ENCODE measurements at places on chromosomes 7 and 10. TPM values are rescaled to one million over a fixed set of nuclear protein-coding genes. Genes with fewer than 3 reads are reported as not detected.

DNA sequence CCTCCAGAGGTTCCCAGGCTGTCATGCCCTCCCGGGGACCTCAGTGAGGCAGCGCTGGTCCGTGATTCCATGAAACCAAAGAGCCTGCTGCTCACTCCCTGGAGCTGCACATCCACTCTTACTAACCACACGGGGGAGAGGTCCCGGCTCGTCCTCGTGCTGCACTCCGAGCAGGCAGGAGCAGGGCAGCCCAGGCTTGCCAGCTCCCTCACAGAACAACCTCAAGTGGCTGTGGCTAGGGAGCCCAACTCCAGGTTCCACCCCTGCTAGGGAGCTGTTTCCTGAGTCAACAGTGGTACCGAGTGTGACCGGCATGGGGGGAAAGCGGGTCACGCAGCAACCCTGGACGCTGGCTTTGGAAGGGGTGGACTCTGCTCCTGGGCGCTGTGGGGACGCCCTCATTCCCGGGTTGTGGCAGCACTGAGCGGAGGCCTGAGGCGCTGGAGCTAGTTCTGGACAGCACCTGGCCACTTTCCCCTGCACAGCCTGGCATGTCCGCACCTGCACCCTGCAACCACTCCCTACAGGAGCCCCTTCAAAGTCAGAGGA, 27.9 kb upstream of the PPP2R2D start:
- H3K36me3 ChIP-seq, result no peaks in the 10 kb centered on the region
- no peak for DNase-seq
- H3K27me3 ChIP-seq, result peaks cover 3% of the 10 kb centered on the region

GRCh38 chr7:113267885-113268284, 149.5 kb upstream of the SMIM30 start:
- no peak overlapping the region for H3K4me3 ChIP-seq
- DNase-seq, result no peak
- no peak overlapping the region for H3K27ac ChIP-seq
- no peaks in the 10 kb centered on the region for H3K27me3 ChIP-seq

GRCh38 chr10:3354174-3354900, 181.8 kb upstream of the PITRM1 start:
- no peaks in the 10 kb centered on the region for H3K36me3 ChIP-seq
- H3K27ac ChIP-seq, result no peak overlapping the region
- H3K4me3 ChIP-seq, result no peak overlapping the region
- no peak for DNase-seq
- H3K27me3 ChIP-seq, result peaks cover 17% of the 10 kb centered on the region

- no peak for DNase-seq
- no peak overlapping the region for H3K4me3 ChIP-seq
- no peak overlapping the region for H3K27ac ChIP-seq
- H3K27me3 ChIP-seq, result no peaks in the 10 kb centered on the region
Measured at GRCh38 chr7:11297126-11297625, 323.5 kb downstream of the PHF14 start.

DNA sequence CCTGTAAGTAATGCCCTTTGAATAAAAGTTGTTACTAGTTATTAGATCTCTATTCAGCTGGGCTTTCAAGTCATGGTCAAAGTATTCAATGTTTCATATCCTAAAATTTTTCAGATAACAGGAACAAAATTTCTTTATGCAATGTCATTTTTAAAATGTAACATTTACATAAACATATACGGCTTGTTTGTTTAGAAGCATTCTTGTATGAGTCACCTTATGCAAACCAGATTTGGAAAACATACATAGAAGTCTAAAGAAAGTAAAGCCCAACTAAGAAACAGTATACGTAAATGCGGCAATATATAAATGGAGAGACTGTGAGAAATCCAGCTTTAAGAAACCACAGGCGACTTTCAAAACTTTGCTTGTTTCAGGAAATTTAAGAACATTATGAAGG, 10.5 kb downstream of the TMEM168 start:
- no peaks in the 10 kb centered on the region for H3K27me3 ChIP-seq
- peaks cover 34% of the 10 kb centered on the region for H3K36me3 ChIP-seq
- H3K4me1 ChIP-seq, result peaks cover 23% of the 10 kb centered on the region
- H3K27ac ChIP-seq, result no peak overlapping the region
- no peak overlapping the region for H3K4me3 ChIP-seq

DNA sequence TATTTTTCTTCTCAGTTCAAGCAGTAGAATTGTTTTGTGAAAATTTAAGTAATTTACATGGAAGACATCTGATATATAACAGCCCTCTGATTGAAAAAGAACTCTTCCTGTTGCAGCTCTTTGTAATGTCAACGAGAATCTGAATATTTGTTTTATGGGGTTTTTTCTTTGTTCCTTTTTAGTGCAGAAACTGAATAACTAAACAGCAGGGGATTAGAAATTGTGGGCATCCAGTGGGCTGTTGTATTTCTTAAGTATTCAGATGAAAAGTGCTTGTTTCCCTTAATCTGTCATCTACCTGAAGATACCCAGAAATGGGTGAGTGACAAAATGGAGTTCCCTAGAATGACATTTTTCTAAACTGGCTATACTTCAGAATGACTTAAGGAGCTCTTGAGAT, 7.4 kb downstream of the ARL4A start:
- H3K36me3 ChIP-seq, result no peaks in the 10 kb centered on the region
- no peak for DNase-seq
- H3K27me3 ChIP-seq, result no peaks in the 10 kb centered on the region

- H3K36me3 ChIP-seq, result no peaks in the 10 kb centered on the region
- no peaks in the 10 kb centered on the region for H3K4me1 ChIP-seq
- no peak overlapping the region for H3K27ac ChIP-seq
- no peak for DNase-seq
- H3K4me3 ChIP-seq, result no peak overlapping the region
Measured at GRCh38 chr7:131624536-131624935, 68.1 kb upstream of the PODXL start.

- no peak overlapping the region for H3K4me3 ChIP-seq
- no peaks in the 10 kb centered on the region for H3K4me1 ChIP-seq
- H3K36me3 ChIP-seq, result no peaks in the 10 kb centered on the region
- no peak for DNase-seq
Measured at GRCh38 chr10:112990271-112990670, 40.2 kb downstream of the TCF7L2 start.

DNA sequence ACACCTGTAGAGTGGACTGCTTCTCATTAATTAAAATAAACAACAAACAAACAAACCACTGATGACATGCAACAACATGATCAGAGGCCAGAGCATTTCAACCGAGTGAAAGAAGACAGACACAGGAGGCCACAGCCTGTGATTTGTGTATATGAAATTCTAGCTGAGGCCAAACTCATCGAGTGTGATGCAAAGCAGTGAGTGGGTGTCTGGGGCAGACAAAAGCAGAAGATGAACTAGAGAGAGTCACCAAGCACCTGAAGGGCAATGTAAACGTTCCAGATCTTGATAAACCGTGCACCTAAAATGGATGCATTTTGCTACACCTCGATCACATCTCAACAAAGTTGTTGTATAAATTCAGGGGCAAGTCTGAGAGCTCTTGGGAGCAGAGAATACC, 108.4 kb downstream of the KLF6 start:
- no peak overlapping the region for H3K27ac ChIP-seq
- H3K4me1 ChIP-seq, result no peaks in the 10 kb centered on the region
- DNase-seq, result no peak
- no peaks in the 10 kb centered on the region for H3K27me3 ChIP-seq
- H3K4me3 ChIP-seq, result no peak overlapping the region

- no peaks in the 10 kb centered on the region for H3K4me1 ChIP-seq
- no peaks in the 10 kb centered on the region for H3K36me3 ChIP-seq
- H3K27ac ChIP-seq, result no peak overlapping the region
- H3K4me3 ChIP-seq, result no peak overlapping the region
- no peak for DNase-seq
Measured at GRCh38 chr7:82704121-82704520, 260.5 kb upstream of the CACNA2D1 start.

DNA sequence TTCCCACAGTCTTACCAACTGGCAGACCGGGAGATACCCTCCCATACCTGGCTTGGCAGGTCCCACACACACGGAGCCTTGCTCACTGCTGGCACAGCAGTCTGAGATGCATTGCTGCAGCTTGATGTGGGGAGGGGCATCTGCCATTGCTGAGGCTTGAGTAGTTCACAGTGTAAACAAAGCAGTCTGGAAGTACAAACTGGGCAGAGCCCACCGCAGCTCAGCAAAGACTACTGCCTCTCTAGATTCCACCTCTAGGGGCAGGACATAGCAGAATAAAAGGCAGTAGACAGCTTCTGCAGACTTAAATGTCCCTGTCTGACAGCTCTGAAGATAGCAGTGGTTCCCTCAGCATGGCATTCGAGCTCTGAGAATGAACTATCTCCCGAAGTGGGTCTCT, 69.6 kb upstream of the RELN start:
- H3K4me1 ChIP-seq, result no peaks in the 10 kb centered on the region
- no peak overlapping the region for H3K27ac ChIP-seq
- H3K27me3 ChIP-seq, result no peaks in the 10 kb centered on the region
- no peaks in the 10 kb centered on the region for H3K36me3 ChIP-seq
- no peak overlapping the region for H3K4me3 ChIP-seq

DNA sequence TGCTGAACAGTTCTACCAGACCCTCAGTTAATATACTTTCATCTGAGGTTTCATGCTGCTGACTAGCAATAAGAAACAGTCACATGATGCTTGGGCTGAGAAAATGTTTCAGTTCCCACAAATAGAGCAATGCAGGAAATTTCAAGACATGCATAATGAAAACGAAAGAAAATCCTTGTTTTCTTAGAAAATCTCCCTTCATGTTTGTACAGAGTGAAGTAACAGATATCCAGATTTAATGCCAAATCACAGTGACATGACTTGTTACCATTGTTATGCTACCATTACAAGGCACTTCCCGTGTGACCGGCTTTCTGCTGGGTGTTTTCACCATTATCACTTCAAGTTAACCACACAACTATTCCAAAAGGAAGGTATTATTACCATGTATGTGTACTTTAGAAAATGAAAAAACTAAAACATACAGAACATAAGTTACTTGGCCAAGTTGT, 121.7 kb downstream of the DOCK4 start:
- no peak overlapping the region for H3K27ac ChIP-seq
- no peak for DNase-seq
- no peak overlapping the region for H3K4me3 ChIP-seq
- H3K4me1 ChIP-seq, result peaks cover 13% of the 10 kb centered on the region
- H3K36me3 ChIP-seq, result no peaks in the 10 kb centered on the region

GRCh38 chr7:12490107-12490688, 80.3 kb upstream of the SCIN start:
- H3K27me3 ChIP-seq, result peaks cover 7% of the 10 kb centered on the region
- DNase-seq, result no peak
- no peak overlapping the region for H3K4me3 ChIP-seq
- H3K36me3 ChIP-seq, result no peaks in the 10 kb centered on the region
- no peaks in the 10 kb centered on the region for H3K4me1 ChIP-seq

DNA sequence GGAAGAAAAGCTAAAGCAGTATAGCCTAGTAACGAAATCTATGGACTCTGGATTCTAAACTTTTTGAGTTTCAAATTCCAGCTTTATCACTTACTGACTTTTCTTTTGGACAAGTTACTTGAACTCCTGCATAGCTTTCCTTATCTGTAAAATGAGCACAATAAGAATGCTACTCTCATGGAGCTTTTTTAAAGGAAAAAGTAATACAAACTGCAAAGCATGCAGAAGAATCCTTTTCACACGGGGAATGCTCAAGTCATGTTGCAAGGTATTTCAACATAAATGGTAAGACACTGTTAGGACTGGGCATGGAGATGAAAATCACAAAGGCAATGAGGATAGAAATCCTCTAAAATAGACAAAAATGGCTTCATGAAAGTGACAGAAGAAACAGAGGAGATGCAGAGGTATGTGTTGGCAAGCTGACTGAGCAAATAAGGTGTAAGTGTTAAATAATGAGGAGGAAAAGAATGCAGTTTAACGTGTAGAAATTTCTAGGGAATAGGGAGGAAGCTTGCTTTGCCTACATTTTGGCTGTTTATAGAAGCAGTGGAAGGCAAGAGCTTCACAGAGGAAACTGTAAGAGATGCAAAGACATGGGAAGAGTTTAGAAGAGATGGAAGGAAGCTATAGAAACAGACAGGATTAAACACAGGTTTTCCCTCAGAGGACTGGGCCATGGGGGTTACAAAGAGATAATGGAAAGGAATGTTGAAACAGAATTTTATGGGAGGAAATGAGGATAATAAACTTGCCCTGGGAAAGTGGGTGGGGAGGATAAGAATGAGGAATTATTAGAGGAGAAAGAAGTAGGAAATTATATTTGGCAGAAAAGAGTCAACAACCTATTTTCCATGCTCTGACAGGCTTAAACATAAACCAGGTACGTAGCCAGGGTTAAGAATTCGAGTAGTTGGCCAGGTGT, 28.8 kb upstream of the SNX13 start:
- no peak overlapping the region for H3K4me3 ChIP-seq
- H3K27ac ChIP-seq, result no peak overlapping the region
- peaks cover 8% of the 10 kb centered on the region for H3K27me3 ChIP-seq
- no peaks in the 10 kb centered on the region for H3K4me1 ChIP-seq
- DNase-seq, result no peak

- H3K36me3 ChIP-seq, result peaks cover 22% of the 10 kb centered on the region
- peaks cover 41% of the 10 kb centered on the region for H3K4me1 ChIP-seq
Measured at GRCh38 chr10:122954731-122955050, 664 bp upstream of the C10orf88 start.

- H3K4me1 ChIP-seq, result no peaks in the 10 kb centered on the region
- H3K4me3 ChIP-seq, result no peak overlapping the region
- DNase-seq, result no peak
- H3K27ac ChIP-seq, result no peak overlapping the region
Measured at GRCh38 chr7:88318196-88318595, 11.5 kb upstream of the STEAP4 start.

DNA sequence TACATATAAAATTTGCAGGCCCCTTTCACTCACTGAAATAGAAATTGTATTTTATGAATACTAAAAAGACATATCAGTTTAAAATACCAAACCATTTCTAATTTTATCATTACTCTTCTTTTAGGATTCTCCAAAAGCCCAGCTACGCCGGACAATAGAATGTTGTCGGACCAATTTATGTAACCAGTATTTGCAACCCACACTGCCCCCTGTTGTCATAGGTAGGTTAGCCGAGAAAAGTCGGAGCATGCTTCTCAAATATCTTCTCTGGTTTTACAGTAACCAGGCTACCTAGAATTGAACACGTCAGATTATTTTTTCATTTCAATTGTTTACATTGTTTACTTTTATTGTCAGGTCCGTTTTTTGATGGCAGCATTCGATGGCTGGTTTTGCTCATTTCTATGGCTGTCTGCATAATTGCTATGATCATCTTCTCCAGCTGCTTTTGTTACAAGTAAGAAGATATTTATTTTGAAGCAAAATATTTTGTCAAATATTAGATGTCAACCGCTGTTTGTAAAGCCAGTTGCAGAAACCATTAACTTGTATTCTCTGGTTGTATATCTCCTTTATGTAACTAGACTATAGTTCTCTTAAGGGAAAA, 57.6 kb downstream of the MMRN2 start:
- H3K4me1 ChIP-seq, result no peaks in the 10 kb centered on the region
- H3K27me3 ChIP-seq, result no peaks in the 10 kb centered on the region
- peaks cover 2% of the 10 kb centered on the region for H3K36me3 ChIP-seq
- no peak overlapping the region for H3K27ac ChIP-seq
- DNase-seq, result peak; percentile 57

The PTER gene
- 19.2 TPM for total RNA-seq

The TDRD1 gene
- 0.04 TPM for total RNA-seq

The CALML3 gene
- not detected for total RNA-seq

The C10orf90 gene
- not detected for total RNA-seq

The TBRG4 gene
- total RNA-seq, result 102 TPM

Data from activated CD4-positive, alpha-beta T cell treated with anti-CD3 and anti-CD28 coated beads, Interleukin-2, amount 10 ng/mL, durations not matched to agents 7 days and 5 days (primary cell).